Activated CD4-positive, alpha-beta T cell treated with anti-CD3 and anti-CD28 coated beads, Interleukin-2, amount 50 U/mL, for 48 hours (primary cell): ENCODE measurements at places on chromosomes 3 and 15.

- DNase-seq = no peak
These were observed 308.0 kb upstream of the THRB start for GRCh38 chr3:24802614-24803013.

DNA sequence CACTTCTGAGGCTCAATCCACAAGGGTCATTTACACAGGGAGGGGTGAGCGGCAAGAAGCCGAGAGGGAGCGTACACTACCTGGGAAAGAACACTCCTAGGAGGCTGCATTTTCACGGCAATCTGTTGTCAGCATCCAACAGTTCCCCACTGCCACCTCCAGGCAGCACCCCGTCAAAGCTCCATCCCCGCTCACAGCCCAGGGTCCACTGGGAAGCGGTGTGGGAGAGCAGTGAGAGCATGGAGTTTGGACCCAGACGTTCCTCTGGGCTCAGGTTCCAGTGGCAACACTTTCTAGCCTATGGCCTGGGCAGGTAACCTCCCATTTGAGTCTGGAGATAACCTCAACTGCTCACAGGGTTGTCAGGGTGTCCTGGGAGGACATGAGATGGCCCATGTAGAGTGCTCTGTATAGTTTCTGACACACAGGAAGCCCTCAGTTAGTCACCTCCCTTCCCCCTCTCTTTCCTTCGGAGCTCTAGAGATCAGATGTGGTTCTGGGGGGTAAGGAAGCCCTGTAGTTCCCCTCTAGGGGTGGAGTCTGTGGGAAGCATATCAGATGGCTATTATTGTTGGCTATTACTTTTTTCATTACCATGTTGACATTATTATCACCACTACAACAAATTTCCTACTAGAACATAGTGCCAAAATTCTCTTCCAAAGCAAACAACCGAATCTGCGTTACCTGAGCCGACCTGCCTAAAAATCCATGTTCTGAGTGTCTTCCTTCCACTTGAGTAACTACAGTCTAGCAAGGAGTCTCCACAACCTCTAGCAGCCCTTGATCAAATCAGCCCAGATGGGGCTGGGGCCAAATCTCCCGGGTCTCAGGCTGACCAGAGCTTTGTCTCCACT is 29.1 kb downstream of the RUVBL1 start:
- no peak for DNase-seq

- DNase-seq = no peak
These were observed 54.6 kb downstream of the CCR4 start for GRCh38 chr3:33006081-33006480.

DNA sequence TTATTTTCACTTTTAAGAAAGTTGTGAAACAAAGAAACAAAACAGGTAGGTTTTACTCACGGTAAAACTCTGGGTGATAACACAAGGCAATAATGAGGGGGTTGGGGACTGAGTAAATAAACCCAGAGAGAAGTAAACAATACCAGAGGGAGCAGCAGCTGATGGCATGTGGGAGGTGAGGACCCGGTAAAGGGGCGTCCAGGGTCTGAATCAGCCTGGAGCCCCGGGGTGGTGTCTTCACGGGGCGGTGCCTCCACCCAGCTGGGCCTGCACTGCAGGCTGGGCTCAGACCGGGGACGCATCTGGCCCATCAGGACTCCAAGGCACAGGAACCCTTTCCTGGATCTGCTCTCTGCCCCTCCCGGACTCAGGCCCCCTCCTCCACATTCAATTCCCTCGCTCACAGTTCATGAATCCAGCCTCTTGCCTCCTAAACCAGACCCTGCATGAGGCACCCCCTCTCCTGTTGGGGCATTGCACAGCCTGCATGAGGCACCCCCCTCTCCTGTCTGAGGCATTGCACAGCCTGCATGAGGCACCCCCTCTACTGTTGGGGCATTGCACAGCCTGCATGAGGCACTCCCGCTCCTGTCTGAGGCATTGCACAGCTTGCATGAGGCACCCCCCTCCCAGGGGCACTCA is 73.9 kb upstream of the MFGE8 start:
- no peak for DNase-seq

- DNase-seq = no peak
These were observed 299.5 kb downstream of the GAP43 start for GRCh38 chr3:115922681-115923347.

- DNase-seq = no peak
These were observed 109.9 kb downstream of the PDCD6IP start for GRCh38 chr3:33908250-33908851.

GRCh38 chr15:64535460-64536243 is 75.3 kb downstream of the ZNF609 start:
- DNase-seq = no peak
